ENCODE measurements at places on chromosomes 7 and 10.

- no peak for DNase-seq
Measured at GRCh38 chr7:78770422-78771410, 682.8 kb downstream of the MAGI2 start.

GRCh38 chr10:37777056-37777455, 80.4 kb downstream of the ZNF248 start:
- no peak for DNase-seq

DNA sequence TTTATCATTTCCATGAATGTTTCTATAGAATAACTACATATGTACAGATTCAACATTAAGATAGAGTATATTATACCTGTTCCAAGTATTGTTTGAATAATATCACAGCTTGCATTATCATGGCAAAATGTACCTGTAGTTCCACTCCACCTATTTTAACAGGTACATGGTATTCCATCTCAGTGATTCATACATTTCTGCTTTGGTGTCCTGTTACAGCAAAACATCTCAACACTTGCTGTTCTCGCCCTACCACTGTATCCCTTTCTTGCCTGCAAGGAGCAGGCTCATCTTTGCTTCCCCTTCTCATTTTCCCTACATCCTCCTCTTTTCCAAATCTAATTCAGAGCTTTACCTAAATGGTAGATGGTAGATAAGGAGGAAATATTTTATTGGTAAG, 27.1 kb upstream of the SGCE start:
- DNase-seq: no peak

- no peak for DNase-seq
Measured at GRCh38 chr7:19009241-19009935, 108.0 kb downstream of the TWIST1 start.

DNA sequence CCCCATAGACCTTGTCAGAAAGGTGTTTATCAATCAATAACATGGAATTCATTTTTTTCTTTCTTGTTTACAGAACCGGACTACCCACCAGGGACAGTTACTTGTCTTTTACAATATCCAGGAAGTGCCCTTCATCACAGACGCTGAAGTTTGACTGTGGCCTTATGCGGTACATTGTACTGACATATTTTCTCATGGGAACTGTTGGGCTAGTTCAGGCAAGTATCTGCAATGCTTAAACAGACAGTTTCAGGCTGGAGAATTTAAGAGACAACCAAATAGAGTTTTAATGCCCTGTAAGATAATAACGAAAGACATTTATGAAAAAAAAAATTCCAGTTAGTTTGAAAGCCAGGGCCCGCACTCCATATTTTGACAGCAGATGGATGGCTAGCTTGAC, 246.4 kb downstream of the GATA3 start:
- no peak for DNase-seq

GRCh38 chr10:8360365-8360764, 305.9 kb downstream of the GATA3 start:
- no peak for DNase-seq

DNA sequence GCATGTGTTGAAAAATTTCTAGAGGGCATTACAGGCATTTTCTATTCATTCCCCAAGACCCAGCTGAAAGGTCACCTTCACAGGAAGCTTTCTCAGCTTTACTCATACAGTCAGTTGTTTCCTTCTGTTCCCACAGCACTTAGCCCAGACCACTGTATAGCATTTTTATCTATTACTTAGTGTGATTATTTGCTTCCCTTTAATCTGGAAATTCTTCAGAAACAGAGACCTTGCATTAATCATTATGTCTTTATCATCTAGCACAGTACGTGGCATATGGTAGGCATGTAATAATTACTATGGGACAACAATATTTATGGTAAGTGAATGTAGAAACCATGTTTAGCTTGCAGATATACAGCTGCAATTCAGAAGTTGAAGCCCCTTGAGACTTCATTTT, 38.2 kb upstream of the CDK6 start:
- DNase-seq: no peak

DNA sequence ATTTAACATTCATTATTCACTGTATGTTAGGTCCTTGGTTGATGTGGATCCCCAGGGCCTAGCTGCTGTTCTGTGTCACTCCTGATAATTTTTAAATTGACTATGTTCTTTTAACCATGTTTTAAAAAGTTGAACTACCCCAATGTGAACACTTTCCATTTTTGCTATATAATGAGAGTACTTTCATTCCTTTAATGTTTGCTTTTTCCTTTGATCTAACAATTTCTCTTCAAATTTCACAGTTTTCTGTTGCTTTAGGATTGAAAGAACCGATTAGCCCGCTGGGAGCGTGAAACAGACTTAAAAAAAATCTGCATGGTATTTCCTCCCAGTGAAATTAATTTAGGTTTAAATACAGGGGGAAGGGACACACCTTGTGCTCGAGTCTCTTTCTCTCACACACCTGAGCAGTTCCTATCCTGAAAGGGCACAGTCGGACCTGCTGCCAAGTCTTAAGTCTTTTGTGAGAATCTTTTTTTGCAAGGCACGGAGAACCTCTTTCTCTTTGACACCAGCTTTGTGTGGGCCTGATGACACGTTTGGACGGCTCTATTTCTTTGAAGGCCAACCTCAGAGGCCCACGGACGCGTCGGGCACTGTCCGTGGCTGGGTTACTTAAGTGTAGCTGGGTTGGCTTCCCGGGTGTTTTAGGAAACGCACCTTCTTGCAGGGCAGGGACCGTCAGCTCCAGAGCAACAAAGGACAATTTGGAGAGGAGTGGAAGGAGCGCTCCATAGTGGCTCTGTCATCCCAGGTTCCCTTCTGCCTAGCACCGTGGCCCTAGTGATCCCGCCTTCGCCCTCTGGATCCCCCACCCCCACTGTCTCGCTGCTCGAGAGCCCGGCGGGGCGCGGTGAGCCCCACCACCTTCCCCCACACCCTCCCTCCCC, 1.0 kb upstream of the CHN2 start:
- no peak for DNase-seq

- DNase-seq: no peak
Measured at GRCh38 chr10:124042656-124043309, 50.6 kb downstream of the CHST15 start.

- DNase-seq: no peak
Measured at GRCh38 chr7:45893996-45894664, 5.8 kb downstream of the IGFBP1 start.

- DNase-seq: no peak
Measured at GRCh38 chr10:97428572-97428981, 2.6 kb downstream of the PGAM1 start.

DNA sequence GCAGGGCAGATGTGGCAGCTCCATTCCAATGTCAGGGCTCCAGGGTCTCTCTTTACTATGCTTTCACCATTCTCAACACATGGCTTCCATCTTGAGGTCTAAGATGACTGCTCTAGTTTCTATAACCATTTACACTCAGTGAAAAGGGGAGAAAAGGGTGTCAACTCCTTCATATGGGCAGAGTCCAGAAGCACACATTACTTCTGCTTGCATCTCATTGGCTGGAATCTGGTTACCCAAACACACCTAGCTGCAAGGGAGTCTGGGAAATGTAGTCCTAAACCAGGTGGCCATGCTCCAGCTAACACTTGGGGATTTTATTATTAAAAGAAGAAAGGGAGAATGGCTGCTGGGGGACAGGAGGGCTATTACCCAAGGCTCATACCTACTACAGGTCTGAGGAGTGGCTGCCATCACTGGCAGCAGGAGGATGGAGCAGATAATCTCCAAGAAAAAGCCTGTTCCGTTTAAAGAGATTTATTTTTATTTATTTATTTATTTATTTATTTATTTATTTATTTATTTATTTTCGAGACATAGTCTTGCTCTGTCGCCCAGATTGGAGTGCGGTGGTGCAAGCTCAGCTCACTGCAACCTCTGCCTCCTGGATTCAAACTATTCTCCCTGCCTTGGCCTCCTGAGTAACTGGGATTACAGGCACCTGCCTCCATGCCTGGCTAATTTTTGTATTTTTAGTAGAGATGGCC, 29.1 kb upstream of the LBX1 start:
- DNase-seq: no peak

- DNase-seq: no peak
Measured at GRCh38 chr10:1670541-1671365, 66.6 kb downstream of the ADARB2 start.

DNA sequence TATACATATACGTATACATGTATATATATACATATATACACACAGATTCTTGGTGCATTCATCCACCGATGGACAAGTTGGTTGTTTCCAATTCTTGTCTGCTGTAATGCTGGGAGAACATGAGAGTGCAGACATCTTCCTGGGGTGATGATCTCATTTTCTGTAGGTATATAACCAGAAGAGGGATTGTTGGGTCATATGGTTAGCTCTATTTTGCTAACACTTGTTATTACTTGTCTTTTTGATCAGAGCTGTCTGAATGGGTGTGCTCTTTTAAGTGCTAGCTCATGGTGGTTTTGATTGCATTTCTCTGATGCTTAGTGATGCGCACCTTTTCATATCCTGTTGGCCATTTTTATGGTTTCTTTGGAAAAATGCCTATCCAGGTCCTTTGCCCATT, 106.4 kb downstream of the TAX1BP1 start:
- DNase-seq: no peak

DNA sequence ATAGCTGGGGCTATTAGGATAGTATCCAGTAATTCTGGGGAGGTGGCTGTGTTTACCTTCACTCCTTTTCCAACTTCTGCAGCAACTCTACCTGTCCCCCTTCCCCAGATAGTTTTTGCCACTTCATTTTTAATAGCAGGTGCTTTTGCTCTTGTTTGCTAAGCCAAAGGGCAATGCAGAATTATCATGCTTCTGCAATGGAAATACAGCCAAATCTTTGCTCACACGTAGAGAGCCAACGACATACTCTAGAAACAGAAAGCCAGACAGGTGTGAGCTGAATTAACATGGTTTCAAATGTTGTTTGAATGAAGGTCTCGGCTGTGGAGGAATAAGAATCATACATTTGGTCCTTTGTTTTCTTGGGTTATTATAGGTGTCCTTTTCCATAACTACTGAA, 14.4 kb downstream of the PLEKHS1 start:
- DNase-seq: no peak

DNA sequence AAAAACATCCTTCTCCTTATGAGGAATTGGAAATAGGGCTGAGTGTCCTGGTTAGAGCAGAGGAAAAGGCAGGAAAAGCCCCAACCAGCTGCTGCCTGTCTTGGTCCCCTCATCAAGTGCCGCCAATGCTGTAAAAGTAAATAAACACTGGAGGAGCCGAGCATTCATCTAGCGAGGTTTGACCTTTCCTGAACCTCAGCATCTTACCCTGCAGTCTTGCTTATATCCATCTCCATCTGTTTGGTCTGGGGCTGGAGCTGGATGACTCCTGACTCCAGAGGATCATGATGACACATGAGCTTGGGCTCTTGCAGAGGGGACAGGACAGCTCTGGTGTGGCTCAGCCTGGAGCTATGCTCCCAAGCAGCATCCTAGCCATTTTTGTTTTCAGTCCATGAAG, 501.1 kb downstream of the TNS3 start:
- DNase-seq: no peak

DNA sequence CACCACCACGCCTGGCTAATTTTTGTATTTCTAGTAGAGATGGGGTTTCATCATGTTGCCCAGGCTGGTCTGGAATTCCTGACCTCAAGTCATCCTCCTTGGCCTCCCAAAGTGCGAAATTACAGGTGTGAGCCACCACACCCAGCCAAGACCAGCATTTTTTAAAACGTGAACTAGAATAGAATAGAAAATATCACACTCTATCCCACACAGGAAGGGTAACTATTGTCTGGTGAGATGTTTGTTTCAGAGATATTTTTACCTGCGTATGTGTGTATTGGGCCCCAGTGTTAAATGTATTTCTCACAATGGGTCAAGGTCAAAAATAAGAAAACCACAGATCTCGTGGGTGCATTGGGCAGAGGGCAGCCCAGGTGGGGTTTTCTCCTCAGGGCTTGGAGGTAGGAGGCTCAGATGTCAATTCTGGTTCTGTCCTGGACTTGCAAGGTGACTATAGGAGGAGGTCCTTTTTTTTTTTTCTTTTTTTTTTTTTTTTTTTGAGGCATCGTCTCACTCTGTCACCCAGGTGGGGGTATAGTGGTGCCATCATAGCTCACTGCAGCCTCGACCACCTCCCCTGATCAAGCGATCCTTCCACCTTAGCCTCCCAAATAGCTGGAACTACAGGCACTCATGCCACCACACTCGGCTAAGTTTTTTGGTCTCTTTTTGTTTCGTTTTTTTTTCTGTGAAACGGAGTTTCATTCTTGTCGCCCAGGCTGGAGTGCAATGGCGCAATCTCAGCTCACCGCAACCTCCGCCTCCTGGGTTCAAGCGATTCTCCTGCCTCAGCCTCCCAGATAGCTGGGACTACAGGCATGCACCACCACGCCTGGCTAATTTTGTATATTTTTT, 19.0 kb downstream of the SH2B2 start:
- DNase-seq: no peak

- no peak for DNase-seq
Measured at GRCh38 chr7:2527505-2528467, 8.2 kb downstream of the LFNG start.

DNA sequence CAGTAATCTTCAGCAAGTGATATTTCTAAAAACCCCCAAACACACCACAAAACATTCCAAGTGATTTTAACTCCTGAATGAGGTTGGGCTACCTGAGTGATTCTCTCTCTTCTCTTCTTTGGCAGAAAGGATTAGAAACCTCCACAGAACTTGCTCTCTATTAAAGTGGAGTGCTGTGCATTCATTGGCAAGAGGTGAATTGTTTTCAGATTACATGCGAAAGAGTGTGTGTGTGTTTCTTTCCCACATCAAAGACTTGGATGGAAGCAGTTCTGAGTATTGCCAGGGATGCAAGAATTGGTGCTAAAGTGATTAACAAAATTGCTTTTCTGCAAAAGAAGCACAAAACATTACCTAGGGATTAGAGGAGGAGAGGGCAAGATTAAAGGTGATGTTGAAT, 13.1 kb upstream of the FBXW4 start:
- DNase-seq: no peak

DNA sequence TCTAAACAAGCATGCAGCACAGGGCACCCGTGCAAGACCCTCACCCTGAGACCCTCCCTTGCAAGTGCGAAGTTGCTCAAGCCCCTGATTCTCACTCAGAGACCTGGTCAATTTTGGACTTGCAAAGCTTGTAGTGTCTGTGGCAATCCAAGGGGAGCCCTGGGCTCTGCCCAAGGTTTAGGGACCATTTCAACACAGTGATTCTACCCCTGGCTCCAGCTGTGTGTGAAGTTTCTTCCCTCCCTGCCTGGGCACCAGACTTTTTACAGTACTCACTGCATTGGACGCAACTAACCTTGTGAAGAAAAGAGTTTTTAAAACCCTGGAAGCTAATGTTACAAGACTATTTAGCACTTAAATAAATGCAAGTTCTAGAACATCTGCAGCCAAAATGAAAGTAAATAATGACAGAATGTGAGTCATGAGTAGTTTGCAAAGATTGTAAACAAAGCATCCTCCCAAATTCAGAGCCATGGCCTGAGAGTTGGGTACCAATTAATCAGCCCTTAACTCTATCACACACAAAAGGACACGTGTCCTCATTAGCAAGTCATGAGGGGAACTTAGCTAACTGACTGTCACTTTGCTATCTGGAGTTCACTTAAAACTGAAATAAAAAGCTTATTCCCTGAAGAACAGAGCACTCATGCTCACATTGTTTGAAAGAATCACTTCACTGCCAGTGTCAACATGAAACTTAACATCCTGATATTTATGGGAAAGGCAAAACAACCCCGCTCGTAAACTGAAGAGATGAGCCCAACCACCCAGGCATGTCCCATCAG, 48.1 kb downstream of the RGS10 start:
- no peak for DNase-seq

- DNase-seq: no peak
Measured at GRCh38 chr7:104843198-104843597, 170.8 kb upstream of the KMT2E start.

- DNase-seq: no peak
Measured at GRCh38 chr7:46810986-46811385, 770.9 kb downstream of the TNS3 start.
